Hematopoietic multipotent progenitor cell treated with erythropoietin and hydrocortisone succinate and interleukin-3 and kit ligand, for 6 days (in vitro differentiated cells): ENCODE measurements at places on chromosomes 2 and 18.

DNA sequence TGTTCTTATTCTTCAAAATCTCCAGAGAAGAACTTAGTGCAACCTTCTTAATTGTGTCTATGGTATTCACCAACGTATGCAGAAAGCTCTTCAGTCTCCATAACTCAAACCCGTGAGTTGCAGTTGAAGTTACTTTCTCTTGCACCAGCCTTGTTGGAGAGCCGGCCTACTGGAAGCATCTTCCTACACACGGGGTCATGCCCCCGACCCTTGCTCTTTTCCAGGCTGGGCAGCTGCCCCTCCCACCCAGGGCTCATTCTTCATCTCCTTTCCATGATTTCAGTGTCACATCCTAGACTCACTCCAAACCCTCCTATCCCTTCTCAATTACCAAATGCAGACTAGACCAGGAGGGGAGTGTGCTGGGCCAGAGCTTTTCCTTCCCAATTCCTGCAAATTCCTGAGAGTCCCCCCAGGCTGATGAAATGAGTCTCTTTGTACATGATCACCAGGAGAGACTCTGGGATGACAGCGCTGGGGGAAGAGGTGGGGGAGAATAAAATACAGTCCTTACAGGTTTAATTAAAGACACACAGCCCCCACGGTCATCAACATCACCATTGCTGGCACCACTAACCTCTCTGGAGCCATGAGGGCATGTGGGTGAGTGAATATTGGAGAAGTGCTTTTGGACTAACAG is 75.3 kb downstream of the COLEC12 start:
- DNase-seq: no peak

DNA sequence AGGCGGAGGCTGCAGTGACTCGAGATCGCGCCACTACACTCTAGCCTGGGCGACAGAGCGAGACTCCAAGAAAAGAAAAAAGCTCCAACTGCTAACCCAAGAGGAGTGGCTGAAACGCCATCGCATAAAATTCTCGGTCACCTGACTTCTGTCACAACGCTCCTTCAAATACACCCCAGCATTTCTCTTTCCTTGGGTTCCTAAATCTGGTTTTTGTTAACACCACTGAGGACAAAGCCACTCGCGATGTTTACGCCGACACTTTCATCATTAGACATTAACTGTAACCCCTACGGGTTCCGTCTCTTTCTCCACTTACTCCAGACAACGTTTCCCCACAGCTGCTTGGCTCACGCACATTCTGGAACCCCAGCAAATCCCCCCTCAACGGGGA is 679 bp downstream of the CLK1 start:
- DNase-seq: no peak

- no peak for DNase-seq
Observed at GRCh38 chr18:39205565-39206195, 1640.1 kb upstream of the CELF4 start.

DNA sequence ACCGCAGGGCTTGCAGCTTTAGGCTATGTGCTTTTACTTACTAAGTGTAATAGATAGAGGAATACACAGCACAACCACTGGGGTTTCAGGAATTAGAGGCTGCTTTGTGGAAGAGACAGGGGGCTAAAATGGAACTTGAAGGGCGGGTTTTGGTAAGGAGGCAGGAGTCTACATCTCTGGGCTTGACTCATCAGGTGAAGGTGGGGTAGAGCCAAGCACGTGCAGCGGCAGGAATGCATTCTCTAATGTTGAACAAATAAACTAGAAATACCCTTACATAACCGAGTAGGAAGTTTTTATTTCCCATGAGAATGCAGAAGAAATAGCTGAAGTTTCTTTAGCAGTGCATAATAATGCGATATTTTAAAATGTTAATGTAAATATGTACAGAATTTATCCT is 673.8 kb upstream of the SALL3 start:
- DNase-seq: no peak

DNA sequence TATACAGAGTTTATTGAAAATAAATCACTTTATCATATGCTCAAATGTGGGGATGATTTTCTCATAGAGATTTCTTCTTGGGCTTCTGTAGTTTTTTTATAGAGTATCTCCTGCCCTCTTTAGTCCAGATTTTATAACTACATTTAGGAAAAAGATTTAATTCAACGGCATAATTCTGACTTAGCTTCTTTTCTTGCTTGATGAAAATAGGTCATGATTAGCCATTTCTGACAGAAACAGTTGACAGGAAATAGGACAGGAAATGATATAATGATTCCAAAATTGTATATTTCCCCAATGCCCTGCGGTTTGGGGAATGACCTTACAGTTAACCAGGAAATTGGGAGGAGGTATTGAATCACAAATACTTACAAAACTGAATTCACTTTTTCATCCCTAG is 1531.9 kb upstream of the ACVR2A start:
- DNase-seq: peak; percentile 21

- DNase-seq: no peak
Observed at GRCh38 chr18:525036-525797, 24.7 kb upstream of the COLEC12 start.

- no peak for DNase-seq
Observed at GRCh38 chr2:215825707-215826106, 187.6 kb downstream of the MREG start.

GRCh38 chr2:23695214-23695889 is 231.6 kb downstream of the ATAD2B start:
- no peak for DNase-seq

DNA sequence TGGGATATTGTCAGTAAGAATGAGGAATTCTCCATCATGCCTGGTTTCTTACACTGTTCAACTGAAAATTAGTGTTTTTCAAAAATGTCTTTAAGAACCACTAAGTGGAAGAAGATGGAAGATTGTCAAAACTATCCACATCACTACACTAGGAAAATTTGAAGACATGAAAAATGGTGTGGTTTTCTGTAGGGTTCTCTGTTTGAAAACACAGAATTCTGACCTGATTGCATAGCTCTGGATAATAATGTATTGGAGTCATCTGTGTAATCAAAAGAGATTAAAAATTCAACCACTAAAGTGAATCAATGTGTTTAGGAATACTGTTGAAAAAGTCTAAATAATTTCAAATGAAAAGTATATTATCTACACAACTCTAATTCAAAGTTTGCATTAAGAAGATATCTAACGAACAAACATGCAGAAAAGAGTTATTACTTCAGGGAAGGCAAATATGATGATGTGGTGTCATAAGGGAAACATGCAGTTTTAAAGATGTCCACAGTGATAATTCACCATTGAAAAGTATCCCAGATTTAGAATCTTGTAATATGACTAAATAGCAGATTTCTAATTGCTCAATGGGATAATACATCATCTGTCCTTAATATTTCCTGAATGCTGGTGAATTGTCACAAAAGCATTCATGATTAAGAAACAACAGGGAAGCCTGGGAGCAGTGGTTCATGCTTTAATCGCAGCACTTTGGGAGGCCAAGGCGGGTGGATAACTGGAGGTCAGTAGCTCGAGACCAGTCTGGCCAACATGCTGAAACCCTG is 116.9 kb downstream of the ERBB4 start:
- DNase-seq: no peak

GRCh38 chr2:226981791-226982326 is 146.0 kb downstream of the RHBDD1 start:
- peak; percentile 95 for DNase-seq

DNA sequence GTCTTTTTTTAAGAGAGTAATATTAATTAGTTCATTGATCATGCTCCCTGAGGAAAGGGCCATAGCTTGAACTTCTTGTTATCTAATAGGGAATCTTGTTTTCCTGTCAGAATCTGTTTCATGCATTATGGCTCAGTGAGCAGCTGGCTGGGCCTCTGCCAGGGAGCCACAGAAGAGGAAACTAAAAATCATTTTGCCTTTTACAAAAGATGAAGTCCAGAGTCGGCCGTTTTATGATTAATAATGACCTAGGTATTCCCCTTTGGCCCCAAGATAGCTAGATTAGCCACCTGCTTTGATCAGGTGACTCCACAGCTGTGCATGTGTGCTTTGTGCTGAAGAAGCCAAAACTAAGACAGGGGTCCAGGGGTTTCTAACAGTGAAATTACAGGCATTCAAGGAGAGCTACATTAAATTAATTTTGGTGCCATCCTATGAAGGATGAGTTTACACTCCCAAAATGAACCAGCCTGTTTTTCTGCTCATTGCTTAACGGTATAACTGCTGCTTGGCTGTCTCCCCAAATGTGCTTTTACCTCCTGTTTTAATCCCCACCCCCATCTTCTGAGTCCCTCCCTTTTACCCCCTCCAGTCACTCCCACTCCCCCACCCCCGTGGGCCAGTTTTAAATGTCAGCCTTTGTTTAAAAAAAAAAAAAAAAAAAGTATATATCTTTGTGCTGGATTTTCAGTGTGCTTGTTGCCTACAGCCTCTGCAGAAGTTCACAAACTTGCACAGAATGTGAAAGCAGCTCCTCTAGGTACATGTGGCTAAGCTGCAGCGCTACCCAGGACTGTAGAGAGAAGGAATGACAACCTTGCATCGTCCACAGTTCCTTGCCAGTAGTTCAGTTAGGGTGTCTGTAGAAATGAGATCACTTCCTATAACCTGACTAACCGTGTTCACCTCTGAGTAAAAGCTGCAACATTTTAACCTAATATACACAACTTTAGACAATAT is 93.1 kb downstream of the CABLES1 start:
- DNase-seq: peak; percentile 25

GRCh38 chr2:126399001-126399400 is 257.0 kb upstream of the GYPC start:
- DNase-seq: peak; percentile 45

DNA sequence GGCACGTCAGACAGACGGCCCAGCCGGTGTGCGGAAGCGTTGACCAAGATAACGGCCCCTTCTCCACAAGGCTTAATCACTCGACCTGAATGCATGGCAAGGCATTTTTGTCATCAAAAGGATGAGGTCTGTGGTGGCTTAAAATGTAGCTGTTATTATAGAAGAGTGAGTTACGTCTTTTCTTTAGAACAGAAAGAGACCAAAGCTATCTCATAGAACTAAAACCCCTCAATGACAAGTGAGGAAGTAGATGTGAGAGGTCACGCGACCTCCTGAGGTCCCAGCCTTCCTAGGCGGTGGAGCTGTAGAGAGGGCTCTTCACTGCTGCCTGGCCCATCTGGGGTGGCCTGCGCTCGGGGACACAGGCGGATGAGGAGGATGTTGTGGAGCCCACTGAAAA is 75.7 kb downstream of the LDLRAD4 start:
- DNase-seq: no peak

DNA sequence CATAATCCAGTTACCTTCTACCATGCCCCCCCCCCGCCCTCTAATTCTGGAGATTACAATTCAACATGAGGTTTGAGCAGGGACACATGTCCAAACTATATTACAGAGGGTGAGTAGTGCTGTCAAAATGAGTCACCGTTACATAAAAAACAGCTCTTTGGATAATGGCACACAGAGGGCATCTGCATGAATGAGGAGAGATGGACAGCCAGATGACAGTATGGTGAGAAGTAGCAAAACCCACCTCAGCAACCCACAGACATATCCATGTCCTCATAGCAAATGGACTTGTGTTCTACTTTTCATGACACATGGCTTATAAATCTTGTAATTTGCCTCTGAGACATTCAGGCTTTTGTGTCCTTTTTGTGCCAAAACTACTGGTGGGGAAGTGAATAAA is 132.0 kb downstream of the EML6 start:
- no peak for DNase-seq

- no peak for DNase-seq
Observed at GRCh38 chr2:60262178-60262577, 291.3 kb downstream of the BCL11A start.

GRCh38 chr18:36608107-36608506 is 220.7 kb downstream of the TPGS2 start:
- no peak for DNase-seq

DNA sequence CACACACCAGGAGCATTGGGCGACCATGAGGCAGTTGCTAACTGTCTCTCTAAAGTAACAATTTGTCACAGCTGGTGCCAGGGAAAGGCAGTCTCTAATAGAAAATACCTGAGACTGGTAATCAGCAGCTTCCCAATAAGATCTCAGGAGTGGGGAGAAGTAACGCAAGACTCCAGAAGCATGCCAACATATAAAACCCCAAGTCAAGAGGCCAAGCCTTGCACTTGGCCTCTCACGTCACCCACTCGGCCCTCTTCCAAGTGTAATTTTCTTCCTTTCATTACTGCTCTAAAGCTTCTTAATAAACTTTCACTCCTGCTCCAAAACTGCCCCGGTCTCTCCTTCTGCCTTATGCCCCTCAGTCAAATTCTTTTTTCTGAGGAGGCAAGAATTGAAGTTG is 455.6 kb upstream of the ACVR2A start:
- no peak for DNase-seq

DNA sequence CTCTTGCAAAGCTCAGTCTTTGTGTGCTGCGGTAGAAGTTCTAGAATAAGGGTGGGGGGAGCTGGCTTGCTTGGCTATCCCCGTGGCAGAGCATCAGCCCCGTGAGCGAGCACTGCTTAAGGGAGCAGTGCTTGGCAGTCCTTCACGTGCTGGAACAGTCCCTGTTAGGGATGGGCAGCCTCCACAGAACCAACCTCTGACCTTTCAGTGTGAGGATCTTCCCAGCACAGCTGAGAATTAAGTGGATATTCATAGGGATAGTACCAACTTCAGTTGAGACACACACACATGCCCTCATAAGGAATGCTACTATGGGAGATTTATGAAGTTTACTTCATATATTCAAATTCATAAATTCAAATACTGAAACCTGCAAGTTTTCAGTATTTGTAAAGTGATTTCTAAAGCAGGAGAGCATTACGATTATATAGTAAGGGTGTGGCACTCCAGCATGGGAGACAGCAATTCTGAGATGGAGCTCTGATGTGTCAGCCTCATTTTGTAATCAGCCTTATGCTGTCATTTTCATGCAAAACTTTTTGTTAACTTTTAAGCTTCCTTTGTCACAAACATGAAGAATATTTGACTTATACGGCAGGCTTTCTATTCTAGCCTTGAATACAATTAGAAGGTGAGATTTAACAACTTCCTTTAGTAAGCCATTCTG is 39.5 kb downstream of the ATP9B start:
- no peak for DNase-seq

DNA sequence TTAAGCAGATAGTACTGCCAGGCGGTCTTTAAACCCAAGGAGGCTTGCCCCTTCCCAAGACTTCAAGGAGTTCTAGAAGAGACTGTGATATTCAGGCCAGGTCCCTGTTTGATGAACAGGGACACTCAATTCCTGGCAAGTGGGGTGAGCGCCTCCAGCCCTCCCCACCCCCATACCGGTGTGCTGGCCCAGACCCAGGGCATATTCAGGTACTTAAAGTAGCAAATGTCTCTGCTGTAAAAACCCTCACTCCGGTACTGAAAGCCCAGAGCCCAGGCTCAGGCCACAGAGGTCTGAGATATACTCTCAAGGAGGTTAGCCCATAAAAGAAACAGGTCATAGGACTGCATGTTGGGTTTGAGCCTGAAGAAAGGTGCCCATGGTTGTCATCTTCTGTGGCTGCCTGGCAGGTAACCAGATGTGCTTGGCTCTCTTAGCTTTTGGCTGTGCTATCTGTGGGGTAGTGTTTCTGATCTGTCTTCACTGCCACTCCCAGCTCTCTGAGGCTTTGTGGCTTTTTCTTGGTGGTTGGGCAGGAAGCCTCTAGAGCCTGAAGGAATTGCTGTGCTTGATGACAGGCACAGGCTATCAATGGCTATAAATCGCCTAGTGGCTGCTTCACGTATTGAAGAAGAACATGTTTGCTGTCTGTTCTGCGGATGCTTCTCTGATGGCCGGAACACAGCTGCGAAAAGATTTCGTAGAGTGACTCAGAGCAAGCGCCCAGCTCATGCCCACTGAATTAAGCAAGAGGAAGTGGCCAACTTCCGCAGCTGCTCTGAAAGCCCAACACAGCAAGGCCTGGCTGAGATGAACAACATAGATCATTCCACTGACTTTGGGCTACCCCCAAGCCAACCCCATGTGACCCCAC is 63.3 kb upstream of the ALPP start:
- DNase-seq: peak; percentile 90

- no peak for DNase-seq
Observed at GRCh38 chr2:18402-19271, 27.7 kb downstream of the FAM110C start.
